ENCODE measurements at places on chromosomes 3 and 15.

DNA sequence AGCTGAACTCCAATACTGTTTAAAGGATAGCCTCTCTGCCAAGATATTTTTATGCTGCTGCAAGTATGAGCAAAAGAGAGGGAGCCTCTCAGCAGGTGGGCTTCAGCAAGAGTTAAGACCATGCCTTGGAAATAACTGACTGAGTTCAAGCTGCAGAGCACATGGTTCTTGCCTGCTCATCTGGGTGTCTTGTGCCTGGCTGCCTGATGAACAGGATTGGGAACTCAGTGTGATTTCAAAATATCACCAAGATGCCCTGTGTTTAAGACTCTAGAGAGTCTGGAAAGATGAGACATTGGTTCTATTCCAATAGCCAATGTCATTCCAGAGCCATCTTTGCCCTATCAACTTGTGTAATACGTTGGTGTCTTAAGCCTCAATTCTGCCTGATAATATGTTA is 147.5 kb upstream of the VEPH1 start:
- no peak for DNase-seq

DNA sequence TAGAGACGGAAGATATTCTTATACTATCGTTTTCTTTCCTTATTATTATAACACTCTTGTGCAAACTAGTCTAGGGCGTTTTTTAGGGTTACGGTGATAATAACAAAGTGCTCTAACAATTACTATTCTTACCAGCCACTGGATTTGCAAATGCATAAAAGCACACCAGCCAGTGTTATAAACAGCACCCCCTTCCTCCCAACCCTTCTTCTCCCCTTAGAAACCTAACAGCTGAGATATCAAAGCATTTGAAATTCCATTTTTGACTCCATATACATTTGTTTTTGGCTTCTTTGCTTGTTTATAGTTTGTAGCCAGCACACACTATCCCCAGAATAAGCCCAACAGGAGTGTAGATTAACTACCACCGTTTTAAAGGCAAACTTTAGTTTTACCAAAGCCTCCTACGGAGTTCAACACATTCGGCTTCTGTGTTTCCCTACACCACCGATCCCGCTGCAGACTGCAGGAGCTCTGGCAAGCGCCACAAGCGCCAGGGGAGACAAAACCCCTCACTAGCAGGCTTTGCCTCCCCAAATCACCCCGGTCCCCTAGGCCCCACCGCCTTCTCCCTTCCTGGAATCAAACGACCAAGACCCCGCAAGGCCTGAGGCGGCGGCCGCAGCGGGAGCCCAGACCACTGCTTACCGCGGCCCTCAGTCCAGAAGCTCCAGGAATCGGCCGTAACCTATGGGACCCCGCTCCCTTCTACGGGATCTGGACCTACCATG is 461 bp downstream of the COPB2 start:
- no peak for DNase-seq

DNA sequence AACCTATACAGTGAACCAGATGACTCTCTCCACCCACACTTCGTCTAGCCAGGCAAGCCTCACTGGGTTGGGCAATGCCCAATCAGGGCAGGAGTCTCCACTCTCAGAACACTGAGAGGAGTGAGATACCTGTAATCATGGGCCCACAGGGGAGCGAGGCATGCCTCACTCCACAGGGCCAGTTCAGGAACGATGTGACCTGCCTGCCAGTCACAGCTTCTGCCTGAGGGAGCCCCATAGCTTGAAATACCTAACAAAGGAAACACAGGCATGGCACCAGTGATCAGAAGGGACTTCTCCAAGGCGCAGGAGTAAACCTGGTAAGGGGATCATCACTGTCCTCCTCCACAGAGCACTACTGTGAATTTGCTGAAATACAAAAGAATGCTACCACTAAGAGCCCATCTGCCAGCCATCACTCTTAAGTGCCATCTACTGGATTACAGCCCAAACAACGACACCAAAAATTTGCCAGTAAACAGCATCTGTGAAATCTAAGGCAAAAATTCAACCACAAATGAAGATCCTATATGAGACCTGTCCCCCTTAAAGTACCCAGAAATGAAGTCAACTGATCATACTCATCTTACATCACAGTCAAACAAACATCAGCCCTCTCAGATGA is 689.9 kb upstream of the SEMA6D start:
- DNase-seq = peak; percentile 53

GRCh38 chr3:37308247-37308646 is 133.9 kb upstream of the LRRFIP2 start:
- no peak for DNase-seq

GRCh38 chr3:182783106-182783505 is 10.2 kb upstream of the ATP11B start:
- DNase-seq = no peak

Data from NCI-H2171 (cell line).